ENCODE measurements at places on chromosomes 2 and 18. TPM values are rescaled to one million over a fixed set of nuclear protein-coding genes. Genes with fewer than 3 reads are reported as not detected.

The SP140 gene
- 109 TPM for total RNA-seq

The SERPINB10 gene
- 1.5 TPM for total RNA-seq

The STAT4 gene
- total RNA-seq: 125 TPM

The CERKL gene
- total RNA-seq: not detected

The GCG gene
- total RNA-seq: not detected

The UGT1A5 gene
- not detected for total RNA-seq

The TMEM150A gene
- 4.1 TPM for total RNA-seq

The PPP1R1C gene
- not detected for total RNA-seq

The TMEM178A gene
- total RNA-seq: 1.9 TPM

The MALL gene
- not detected for total RNA-seq

The FANCL gene
- 13.2 TPM for total RNA-seq

The RIT2 gene
- total RNA-seq: not detected

The PLEKHH2 gene
- total RNA-seq: 4.3 TPM

The ABCB11 gene
- not detected for total RNA-seq

The PHLPP1 gene
- total RNA-seq: 7.9 TPM

The CFAP221 gene
- total RNA-seq: not detected

The SLC20A1 gene
- 54.3 TPM for total RNA-seq

The HAAO gene
- total RNA-seq: 6.1 TPM

The HOXD12 gene
- not detected for total RNA-seq

The KLHL41 gene
- total RNA-seq: 0.34 TPM

The RANBP2 gene
- 58.8 TPM for total RNA-seq

The CPS1 gene
- total RNA-seq: 4.1 TPM
